ENCODE measurements at places on chromosomes 12 and 14. TPM values are rescaled to one million over a fixed set of nuclear protein-coding genes. Genes with fewer than 3 reads are reported as not detected.
A peak's percentile ranks its signal among the peaks of the same experiment; 100 is the strongest.

- no peaks in the 10 kb centered on the region for H3K36me3 ChIP-seq
- H3K27ac ChIP-seq, result no peak overlapping the region
- H3K4me3 ChIP-seq, result no peak overlapping the region
- H3K27me3 ChIP-seq, result no peaks in the 10 kb centered on the region
Observed at GRCh38 chr12:97639702-97640101, 177.1 kb downstream of the RMST start.

DNA sequence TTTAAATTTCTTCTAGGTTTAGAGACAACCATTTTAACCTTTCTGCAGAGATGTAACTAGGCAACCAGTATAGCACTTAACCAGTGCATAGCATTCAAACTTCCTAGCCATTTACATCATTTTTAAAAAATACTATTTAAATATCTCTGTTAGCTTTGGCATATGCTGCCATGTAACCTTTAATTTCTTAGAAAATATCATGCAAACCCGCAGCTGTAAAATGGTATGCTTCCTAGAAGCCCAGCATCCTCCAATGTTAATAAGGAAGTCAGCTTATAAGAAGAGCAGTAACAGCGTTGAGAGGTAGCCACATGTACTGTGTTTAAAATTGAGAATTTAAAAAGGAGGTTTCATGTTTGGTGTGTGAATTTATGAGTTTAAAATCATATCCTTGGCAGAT is 22.8 kb downstream of the GNG2 start:
- no peaks in the 10 kb centered on the region for H3K27me3 ChIP-seq
- H3K4me1 ChIP-seq, result peaks cover 7% of the 10 kb centered on the region
- DNase-seq, result no peak
- H3K4me3 ChIP-seq, result no peak overlapping the region
- no peaks in the 10 kb centered on the region for H3K36me3 ChIP-seq

DNA sequence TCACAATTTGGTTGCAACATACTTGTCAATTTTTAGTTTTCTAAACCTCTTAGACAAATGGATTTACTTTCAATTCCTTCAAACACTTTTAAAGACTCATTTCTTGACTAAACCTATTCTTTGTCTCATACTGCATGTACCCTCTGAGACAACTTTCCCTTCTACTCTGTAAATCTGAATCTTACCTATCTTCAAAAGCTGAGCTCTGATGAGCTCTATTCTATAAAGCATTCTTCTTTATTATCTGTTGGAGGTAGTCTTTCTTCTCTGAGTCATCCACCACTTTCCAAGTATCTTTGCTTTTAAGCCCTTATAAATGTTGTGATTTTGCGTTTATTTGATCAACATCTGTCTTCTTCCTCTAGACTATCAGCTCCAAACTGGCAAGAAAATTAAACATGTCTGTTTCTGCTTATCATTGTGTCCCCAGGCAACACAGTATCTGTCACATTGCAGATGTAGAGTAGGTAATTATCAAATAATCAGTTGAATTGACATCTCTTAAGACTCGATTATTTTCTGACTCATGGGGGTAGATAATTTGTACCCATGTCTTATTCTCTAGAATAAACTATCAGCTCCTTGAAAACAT is 265.6 kb upstream of the FAR2 start:
- H3K27ac ChIP-seq, result no peak overlapping the region
- H3K36me3 ChIP-seq, result no peaks in the 10 kb centered on the region
- no peak overlapping the region for H3K4me3 ChIP-seq

GRCh38 chr12:98422812-98423211 is 92.6 kb upstream of the TMPO start:
- no peaks in the 10 kb centered on the region for H3K36me3 ChIP-seq
- no peak overlapping the region for H3K27ac ChIP-seq
- peaks cover 8% of the 10 kb centered on the region for H3K4me1 ChIP-seq
- no peak overlapping the region for H3K4me3 ChIP-seq

The TAS2R7 gene
- total RNA-seq, result not detected

The BAZ2A gene
- total RNA-seq, result 139 TPM

DNA sequence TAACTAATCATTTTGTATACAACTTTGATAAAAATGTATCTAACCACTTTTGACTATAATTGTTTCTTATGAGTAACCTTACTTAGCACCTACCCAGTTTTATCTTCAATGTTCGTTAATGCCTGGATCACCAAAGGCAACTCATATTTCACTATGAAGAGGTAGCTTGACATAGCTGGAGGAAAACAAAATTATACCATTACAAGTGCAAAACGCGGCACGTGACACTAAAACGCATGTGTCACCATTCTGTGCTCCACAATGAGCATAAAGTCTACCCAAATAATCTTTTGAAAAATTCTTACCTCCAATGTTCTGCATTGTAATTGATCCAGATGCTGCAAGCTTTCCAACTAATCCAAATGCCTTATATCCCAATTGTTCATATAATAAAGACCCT is 5.8 kb downstream of the SLC38A2 start:
- peak overlapping the region; percentile 99 for H3K27ac ChIP-seq
- DNase-seq, result no peak
- no peak overlapping the region for H3K4me3 ChIP-seq
- peaks cover 58% of the 10 kb centered on the region for H3K4me1 ChIP-seq
- no peaks in the 10 kb centered on the region for H3K27me3 ChIP-seq
- H3K36me3 ChIP-seq, result peaks cover 90% of the 10 kb centered on the region

DNA sequence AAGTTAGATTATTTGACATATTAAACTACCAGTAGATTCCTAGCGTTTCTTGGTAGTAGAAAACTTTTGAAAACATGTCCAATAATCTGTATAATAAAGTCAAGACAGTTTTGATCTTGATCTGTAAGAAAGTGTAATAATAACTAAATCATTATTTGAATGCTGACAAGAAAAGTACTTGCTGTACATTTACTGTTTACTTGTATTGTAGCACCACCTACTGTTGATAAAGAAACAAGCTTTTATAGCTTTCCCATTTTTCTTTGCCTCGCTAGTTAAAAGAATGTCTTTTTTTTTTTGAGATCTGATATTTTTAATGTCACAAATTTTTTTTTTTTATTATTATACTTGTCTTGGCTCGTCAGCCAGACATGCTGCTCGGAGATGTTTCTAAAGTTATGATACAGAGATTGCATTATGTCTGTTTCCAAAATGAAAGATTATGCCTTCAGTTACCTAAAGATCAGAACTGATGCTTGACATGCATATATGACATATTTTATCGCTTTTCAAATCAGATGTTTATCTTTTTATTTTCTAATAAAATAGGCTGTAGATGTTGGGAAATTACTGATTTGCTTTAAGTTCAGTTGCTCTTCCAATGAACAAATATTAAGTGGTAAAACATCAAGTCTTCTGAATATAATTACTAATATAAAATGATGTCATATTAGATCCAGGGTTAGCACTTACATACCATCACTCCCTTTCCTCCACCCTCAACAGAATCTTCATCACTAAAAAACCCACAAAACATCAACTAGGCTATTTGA is 140.5 kb downstream of the AKAP6 start:
- DNase-seq, result no peak
- no peaks in the 10 kb centered on the region for H3K27me3 ChIP-seq
- H3K27ac ChIP-seq, result peak overlapping the region; percentile 54
- no peaks in the 10 kb centered on the region for H3K36me3 ChIP-seq

DNA sequence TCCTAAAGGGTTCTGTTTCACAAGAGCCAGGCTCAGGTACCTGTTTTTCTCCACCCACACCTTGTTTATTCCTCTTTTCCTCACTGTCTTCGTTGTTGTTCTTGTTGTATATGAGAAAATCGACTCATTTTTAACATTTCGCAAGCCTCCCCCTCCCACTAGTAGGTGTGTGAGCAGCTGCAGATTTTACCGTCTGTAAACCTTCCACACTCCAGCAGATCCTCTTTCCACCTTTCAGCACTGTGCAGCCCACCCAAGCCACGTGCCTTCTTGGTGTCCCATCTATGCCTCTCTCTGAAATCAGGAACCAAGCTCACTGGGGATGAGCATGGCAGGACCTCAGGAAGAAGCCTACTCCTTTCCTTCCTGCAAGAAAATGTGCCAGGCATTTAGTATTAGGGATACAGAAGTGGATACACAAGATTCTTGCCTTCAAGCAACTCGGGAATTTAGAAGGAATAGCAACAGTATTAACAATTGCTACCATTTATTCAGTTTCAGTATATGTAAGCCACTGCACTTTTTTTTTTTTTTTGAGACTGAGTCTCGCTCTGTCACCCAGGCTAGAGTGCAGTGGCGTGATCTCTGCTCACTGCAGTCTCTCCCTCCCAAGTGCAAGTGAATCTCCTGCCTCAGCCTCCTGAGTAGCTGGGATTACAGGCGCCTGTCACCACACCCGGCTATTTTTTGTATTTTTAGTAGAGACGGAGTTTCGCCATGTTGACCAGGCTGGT is 113.6 kb downstream of the CHST11 start:
- H3K27me3 ChIP-seq, result no peaks in the 10 kb centered on the region
- no peaks in the 10 kb centered on the region for H3K36me3 ChIP-seq
- H3K4me1 ChIP-seq, result peaks cover 11% of the 10 kb centered on the region
- no peak for DNase-seq
- H3K4me3 ChIP-seq, result no peak overlapping the region

GRCh38 chr12:69821032-69821455 is 4.0 kb upstream of the MYRFL start:
- H3K36me3 ChIP-seq, result peaks cover 7% of the 10 kb centered on the region
- H3K4me3 ChIP-seq, result no peak overlapping the region
- no peaks in the 10 kb centered on the region for H3K4me1 ChIP-seq
- DNase-seq, result no peak
- H3K27ac ChIP-seq, result no peak overlapping the region

- no peak overlapping the region for H3K4me3 ChIP-seq
- no peaks in the 10 kb centered on the region for H3K36me3 ChIP-seq
- no peaks in the 10 kb centered on the region for H3K4me1 ChIP-seq
- DNase-seq, result no peak
- H3K27me3 ChIP-seq, result no peaks in the 10 kb centered on the region
Observed at GRCh38 chr14:88002421-88003075, 2.4 kb upstream of the GPR65 start.

- no peak overlapping the region for H3K4me3 ChIP-seq
- H3K27ac ChIP-seq, result no peak overlapping the region
- no peak for DNase-seq
- H3K27me3 ChIP-seq, result no peaks in the 10 kb centered on the region
- H3K4me1 ChIP-seq, result no peaks in the 10 kb centered on the region
- no peaks in the 10 kb centered on the region for H3K36me3 ChIP-seq
Observed at GRCh38 chr12:7396418-7396817, 47.5 kb downstream of the CD163L1 start.

- no peak overlapping the region for H3K27ac ChIP-seq
- DNase-seq, result peak; percentile 68
- H3K4me3 ChIP-seq, result no peak overlapping the region
Observed at GRCh38 chr12:5003025-5003666, 40.5 kb upstream of the KCNA5 start.

DNA sequence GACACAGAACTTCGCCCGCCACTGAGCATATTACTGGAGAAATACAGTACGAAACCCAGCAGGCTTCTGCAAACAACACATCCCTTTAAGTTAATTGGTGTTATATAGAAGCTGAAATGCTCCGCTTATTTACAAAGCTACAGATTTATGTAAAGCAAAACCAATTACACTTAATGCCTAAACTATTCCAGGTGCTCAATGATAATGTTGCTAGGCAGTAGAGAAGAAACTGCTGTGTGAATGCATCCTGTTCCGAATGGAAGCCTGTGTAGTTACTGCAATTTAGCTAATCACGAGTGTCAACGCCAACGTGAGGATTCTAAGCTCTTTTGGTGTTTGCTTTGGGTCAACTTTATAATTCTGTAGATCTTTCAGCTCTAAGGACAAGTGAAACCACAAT is 89.8 kb downstream of the SLC15A5 start:
- no peaks in the 10 kb centered on the region for H3K4me1 ChIP-seq
- H3K27me3 ChIP-seq, result no peaks in the 10 kb centered on the region
- H3K4me3 ChIP-seq, result no peak overlapping the region
- DNase-seq, result no peak
- H3K36me3 ChIP-seq, result no peaks in the 10 kb centered on the region
- H3K27ac ChIP-seq, result no peak overlapping the region

DNA sequence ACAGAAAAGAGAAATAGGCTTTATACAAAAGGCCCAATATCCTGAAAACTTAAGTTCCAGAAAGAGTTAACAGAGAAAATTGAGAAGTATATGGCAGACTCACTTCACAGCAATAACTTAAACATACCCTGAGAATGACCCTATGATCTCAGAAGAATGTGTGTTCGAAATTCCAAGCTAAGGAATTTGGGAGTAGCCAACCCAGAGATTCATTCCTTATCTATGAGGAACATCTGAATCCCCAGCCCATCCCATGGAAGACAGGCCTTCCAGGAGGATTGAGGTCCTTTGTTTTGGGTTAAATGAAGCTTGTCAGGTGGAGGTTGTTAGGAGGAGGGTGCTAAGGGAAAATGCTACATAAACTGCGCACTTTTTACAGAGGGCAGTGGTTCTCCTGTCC is 7.5 kb upstream of the SAV1 start:
- H3K4me3 ChIP-seq, result no peak overlapping the region
- H3K36me3 ChIP-seq, result no peaks in the 10 kb centered on the region
- no peaks in the 10 kb centered on the region for H3K4me1 ChIP-seq
- H3K27me3 ChIP-seq, result no peaks in the 10 kb centered on the region

The MFAP5 gene
- 24.5 TPM for total RNA-seq

- no peak for DNase-seq
- no peak overlapping the region for H3K4me3 ChIP-seq
- peaks cover 39% of the 10 kb centered on the region for H3K27me3 ChIP-seq
- peaks cover 20% of the 10 kb centered on the region for H3K4me1 ChIP-seq
- no peak overlapping the region for H3K27ac ChIP-seq
Observed at GRCh38 chr14:38213001-38213400, 5.3 kb downstream of the SSTR1 start.

The LHX5 gene
- not detected for total RNA-seq

DNA sequence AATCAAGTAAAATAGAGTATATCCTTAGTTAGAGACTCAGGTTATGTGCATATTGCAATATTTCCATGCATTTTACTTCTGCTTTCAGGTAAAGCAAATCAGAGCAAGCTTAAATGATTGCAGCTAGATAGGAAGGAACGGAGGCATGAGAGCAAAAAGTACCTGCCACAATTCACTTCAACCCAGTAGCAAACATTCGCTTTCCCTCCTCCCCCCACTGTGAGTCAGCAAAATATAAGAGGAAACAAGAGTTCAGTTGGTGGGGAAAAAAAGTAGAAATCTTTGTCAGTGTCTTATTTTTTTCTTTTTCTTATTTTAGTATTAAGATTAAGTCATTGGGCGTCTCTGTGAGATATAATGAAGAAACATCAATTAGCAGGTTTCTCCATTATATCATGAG is 475.4 kb downstream of the NPAS3 start:
- no peaks in the 10 kb centered on the region for H3K27me3 ChIP-seq
- H3K27ac ChIP-seq, result no peak overlapping the region
- H3K4me3 ChIP-seq, result no peak overlapping the region
- H3K4me1 ChIP-seq, result no peaks in the 10 kb centered on the region
- no peak for DNase-seq

All from transverse colon (tissue), 4 donors.